Adrenal gland (tissue), 19 donors: ENCODE measurements at places on chromosomes 4 and X. TPM values are rescaled to one million over a fixed set of nuclear protein-coding genes. Genes with fewer than 3 reads are reported as not detected.
A peak's percentile ranks its signal among the peaks of the same experiment; 100 is the strongest.

- DNase-seq = no peak
Measured at GRCh38 chrX:46180258-46180687, 364.9 kb downstream of the ZNF674 start.

DNA sequence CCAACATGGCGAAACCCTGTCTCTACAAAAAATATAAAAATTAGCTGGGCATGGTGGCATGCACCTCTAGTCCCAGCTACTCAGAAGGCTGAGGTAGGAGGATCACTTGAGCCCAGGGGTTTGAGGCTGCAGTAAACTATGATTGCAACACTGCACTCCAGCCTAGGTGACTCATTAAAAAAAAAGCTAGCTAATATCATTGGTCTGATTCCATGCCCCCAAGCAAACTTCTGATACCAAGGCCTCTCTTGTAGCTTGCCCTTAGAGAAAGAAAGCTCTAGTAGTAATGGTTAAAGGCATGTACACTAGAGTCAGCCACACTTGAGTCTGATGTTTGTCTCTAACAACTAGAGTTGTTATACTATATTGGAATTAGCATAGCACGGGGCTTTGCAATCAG is 32.6 kb upstream of the PHF8 start:
- no peak for DNase-seq

DNA sequence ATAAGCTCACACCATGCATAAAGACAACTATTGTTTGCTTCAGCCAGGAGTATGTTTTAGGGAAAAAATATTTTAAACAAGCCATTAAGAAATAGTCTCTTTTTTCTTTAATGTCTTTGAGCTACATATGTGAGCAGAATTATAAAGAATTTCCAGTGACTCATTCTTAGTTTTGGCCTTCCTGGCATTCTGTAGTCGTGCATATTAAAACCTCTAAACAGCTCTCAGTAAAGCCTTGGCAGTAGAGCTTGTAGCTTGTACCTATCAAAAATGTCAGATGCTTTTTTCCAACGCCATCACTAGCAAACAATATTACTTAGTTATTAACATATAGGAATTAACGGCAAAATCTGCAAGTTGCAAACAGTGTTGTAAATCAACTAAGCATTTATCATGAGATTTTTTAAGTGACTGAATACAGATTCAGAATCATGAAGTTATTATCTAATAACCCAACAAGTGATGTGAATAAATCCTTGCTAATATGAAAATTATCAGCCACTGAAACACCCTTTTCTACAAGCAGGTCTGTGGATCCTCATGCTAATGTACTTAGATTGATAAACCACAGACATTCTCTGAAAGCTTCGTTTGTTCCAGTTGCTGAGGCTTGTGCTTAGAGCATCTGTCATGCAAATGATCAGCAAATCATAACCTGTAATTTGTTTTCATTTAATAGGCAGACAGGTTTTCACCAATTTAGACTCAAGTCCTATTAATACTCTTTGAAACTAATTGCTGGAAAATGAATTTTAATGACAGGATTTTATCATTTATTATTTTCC is 412.0 kb upstream of the ATOH1 start:
- DNase-seq = no peak

SAGE1 gene
- polyA plus RNA-seq = not detected

DNA sequence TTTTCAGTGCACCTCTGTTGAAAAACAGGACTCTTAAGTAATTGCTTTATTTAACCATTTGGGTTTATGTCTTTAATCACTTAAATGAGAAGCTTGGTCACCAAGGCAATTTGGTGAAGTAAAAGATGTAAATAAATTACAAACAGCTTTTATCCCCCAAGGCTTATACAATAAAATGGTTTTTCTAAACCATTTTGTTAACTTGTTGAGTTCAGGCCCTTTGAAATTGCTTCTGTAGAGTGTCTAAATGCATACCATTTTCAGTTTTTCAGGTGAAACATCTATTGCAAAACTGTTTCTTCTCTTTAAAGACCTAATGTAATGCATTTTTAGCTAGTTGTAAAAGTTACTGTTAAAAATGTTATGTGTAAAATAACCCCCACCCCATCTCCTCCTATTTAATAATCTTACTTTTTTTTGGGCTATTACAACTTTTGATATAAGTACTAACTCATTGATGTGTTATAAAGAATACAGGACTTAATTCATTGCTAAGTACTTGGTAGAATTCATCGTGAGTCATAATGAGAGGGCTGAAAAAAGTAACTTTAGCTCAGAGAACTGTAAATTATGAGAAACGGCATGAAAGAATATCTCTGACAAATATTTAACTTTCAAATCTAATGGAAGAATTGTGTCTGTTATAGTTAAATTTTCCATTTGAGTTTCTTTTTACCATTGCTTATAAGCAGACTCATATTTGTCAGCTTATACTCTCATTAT is 4.5 kb downstream of the RAPGEF2 start:
- no peak for DNase-seq

DNA sequence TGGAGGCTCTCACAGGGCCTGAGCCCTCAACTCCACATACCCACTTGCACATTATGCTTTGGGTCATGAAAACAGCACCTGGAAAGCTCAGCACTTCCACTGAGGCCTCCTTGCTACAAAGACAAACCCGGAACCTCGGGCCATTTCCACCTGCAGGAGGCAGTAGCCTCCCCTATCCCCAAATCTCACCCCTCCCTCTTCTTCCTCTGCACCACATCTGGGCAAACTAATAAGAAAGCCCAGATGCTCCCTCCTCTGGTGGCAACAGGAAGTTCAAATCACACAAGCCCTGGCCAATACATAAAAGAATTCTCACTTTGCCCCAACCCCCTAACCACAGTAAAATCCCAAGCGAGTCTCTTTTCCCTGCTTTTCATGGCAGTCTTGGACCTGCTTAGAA is 136.4 kb downstream of the MAPK10 start:
- no peak for DNase-seq

DNA sequence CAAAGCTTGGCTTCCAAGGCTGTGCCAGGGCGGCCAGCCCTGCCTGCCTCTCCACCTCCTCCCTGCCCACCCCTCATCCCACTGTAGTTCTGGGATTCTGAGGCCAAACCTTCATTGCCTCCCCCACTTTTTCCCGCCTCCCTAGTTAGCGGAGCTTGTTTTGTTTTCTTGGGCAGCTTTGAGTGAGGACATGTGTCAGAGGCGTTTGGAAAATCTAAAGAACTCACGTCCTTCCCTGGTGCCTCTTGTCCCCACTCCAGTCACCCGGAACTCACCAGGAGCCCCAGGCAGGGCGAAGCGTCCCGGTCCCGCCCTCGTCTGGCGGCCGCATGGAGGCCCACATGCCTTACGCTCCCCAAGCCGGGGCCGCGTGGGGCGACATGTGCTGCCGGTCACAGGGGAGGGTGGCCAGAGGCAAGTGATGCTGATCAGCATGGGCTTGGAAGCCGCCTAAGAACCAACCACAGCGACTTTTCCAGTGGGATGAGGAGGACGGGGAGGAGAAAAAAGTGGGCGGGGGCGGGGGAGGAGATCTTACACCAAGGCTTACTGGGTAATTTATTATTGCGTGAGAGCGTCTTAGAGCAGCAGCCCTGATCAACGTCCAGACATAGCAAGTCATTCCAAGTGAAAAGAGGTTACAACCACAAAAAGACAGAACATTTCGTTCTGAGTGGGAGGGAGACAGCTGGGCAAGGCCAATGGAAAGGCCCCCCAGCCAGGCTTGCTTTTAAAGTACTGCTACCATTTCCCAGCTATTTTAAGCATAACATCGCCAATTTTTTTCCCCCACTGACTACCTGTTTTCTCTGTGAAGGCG is 48.5 kb downstream of the PRPS1 start:
- peak; percentile 80 for DNase-seq

GRCh38 chrX:132609362-132609848 is 120.6 kb upstream of the MBNL3 start:
- no peak for DNase-seq

DNA sequence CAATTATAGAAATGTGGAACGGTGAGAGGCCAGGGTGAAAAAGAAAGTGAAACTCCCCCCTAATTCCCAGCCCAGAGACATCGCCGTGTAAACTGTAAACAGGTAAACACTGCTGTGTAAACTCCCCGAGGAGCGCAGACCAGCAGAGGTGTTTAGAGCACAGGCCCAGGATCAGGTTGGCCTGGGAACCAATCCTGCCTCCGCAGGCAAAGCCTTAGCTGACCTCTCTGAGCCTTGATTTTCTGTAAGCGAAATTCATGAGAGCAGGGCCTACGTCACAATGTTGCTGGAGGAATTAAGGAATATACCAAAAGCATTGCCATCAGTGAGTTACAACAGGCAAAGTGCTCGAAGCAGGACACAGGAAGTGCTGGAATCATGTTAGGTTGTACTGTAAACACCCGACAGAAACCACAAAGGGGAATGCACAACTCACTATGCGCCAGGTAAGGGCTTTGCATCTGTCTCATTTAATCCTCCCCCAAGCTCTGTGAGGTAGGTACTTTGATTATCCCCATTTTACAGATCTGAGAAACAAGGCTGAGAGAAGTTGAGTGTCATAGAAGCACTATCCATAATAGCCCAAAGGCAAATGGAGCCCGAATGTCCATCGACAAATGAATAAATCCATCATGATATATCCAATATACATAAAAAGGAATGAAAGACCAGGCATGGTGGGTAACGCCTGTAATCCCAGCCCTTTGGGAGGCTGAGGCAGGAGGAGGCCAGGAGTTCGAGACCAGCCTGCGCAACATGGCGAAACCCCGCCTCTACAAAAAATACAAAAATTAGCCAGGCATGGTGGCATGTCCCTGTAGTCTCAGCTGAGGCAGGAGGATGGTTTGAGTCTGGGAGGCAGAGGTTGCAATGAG is 30.7 kb upstream of the KIAA0232 start:
- no peak for DNase-seq

DNA sequence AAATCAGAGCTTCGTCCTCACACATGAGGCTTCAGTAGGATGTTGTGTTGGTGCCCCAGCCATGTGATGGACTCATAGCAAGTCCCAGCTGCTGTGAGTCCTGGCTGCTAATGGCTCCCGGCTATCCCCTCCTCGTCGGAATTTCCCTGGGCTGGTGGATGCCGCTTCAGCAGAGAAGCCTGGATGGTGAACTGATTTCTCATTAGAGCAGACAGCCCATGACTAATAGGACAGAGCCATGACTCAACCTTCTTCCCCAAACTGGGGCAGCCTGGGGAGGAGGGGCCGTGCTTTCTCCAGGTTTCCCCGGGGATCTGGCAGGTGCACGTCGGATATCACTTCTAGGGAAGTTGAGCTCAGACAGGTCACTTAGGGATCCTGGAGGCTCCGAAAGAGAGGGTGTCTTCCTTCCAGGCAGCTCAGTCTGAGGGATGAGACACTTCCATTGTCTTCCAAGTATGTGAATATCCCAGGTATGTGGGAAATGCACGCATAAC is 112.7 kb downstream of the ASMT start:
- DNase-seq = peak; percentile 50

DNA sequence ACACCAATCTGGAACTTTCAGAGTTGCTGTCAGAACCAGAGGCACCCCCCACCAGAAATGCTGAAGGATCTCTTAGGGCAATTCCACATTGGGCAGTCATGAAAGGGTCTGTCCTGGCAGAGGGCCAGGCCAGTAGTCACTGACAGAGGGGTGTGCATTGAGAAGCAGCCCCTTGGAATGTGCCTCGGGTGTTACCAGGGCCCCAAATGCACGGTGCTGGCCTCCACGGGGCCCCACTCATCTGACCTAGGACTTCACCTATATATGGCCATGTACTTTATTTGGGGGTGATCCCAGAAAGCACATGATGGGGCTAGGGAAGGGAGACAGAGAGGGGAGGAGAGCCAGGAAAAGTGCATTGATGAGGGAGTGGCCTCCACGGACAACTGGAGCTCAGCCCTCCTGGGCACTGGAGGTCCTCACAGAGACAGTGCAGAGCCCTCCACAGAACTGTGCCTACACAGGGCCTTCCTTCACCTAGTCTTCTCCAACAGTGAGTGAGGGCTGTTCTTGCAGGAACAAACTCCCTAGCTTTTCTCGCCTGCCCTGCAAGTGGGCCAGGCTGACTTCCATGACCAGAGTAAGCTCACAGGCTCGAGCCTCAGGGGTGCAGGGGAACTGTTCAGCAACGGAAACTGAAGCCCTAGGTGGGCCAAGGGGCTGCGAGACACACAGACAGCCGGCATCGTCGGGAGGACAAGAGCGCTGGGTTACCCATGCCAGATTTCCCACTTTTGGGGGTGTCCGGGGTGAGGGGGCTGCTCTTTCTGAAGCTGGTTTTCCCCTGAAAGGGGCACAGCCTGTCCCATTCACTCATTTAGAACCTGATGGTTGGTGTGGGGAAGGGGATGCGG is 136.2 kb downstream of the HMX1 start:
- no peak for DNase-seq

MSL3 gene
- 22.0 TPM for polyA plus RNA-seq

DNA sequence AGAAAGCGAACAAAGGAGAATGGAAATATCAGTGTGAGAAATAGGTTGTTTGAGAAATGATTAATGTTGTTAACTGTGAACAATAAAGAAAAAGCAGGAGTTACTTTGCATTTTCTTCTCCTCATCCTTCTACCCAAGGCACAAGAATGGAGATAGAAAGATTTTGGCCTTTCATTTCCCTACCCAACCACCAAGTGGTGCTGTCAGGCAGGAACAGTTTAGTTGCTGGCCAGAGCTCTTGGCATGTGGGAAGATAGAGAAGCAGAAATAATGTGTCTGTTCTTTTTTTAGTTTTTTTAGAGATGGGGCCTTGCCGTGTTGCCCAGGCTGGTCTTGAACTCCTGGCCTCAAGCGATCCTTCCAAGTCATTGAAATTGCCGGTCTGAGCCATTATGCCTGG is 12.8 kb downstream of the HOPX start:
- DNase-seq = no peak

CPLX1 gene
- 24.2 TPM for polyA plus RNA-seq

DNA sequence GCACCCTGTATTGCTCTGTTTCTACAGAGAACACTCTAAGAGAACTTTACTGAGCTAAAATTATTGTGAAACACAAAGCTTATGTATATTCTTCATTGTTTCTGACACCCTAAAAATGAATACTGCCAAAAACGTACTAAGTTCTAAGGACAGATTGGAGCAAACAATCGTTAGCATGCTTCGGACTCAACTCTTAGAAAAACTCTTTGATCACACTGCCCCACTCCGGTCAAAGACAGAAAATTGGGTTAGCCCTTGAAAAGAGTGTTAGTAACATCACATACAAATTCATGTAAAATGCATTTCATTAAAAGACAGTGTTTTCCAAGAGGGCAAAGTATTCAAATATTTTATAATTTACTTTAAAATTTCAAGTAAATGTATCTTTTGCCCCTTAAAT is 177.4 kb downstream of the DCHS2 start:
- DNase-seq = no peak

GRCh38 chrX:64198036-64198435 is 7.5 kb downstream of the AMER1 start:
- peak; percentile 40 for DNase-seq

DNA sequence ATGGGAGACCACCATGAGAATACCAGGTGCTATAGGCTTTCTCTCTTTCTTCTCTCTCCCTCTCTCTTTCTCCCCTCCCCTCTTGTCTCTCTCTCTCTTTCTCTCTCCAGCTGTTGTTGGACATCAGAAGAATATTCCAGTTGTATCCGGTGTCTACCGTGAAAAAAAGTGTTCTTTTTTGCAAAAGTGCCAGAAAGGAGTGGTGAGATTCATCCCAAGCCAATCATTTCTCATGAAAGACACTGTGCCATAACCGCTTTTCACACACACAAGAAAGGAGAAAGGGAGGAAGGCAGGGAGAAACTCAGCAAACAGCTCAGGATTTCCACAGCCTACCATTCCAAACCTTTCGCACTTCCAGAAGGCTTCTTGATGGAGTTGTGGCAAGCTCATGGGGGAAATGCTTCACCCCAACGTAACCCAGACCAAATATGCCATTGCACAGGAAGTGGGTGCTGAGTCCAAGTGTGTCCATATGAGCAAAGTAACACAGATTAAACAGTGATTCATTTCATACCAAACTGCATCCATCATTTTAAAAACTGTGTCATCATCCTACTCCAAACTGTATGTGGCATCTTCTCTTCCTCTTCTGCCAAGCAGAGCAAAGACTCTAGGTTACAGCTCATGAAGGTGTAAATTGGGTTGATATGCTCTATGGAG is 224.0 kb downstream of the APBB2 start:
- no peak for DNase-seq
